ENCODE measurements at places on chromosomes 3 and 15.

GRCh38 chr3:13308380-13308801 lies 111.7 kb downstream of the NUP210 start:
- no peak for DNase-seq

- no peak for DNase-seq
Observed at GRCh38 chr15:78256044-78256437, 8.3 kb upstream of the DNAJA4 start.

GRCh38 chr3:57017459-57017845 lies 43.0 kb upstream of the SPATA12 start:
- no peak for DNase-seq

DNA sequence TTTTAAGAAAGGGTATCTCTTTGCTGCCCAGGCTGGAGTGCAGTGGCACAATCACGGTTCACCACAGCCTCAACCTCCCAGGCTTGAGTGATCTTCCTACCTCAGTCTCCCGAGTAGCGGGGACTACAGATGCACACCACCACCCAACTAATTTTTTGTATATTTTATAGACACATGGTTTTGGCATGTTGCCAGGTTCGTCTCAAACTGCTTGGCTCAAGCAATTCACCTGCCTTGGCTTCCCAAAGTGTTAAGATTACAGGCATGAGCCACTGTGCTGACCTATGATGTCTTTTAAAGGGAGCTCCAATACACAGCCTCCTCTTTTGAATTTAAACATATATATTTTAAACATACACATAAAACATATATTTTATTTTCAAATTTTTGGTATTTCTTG lies 60.9 kb downstream of the SLC9C1 start:
- no peak for DNase-seq

- DNase-seq, result peak; percentile 51
Observed at GRCh38 chr15:67945951-67946700, 106.3 kb upstream of the RNU6-1 start.

- DNase-seq, result no peak
Observed at GRCh38 chr3:81740731-81741130, 20.7 kb downstream of the GBE1 start.

- no peak for DNase-seq
Observed at GRCh38 chr3:129632056-129632455, 25.6 kb upstream of the PLXND1 start.

- no peak for DNase-seq
Observed at GRCh38 chr15:61853195-61853594, 207.1 kb downstream of the VPS13C start.

GRCh38 chr15:73295630-73296286 lies 73.0 kb downstream of the HCN4 start:
- peak; percentile 93 for DNase-seq

- DNase-seq, result no peak
Observed at GRCh38 chr3:6771171-6771570, 89.7 kb upstream of the GRM7 start.

GRCh38 chr15:98996169-98996568 lies 11.4 kb downstream of the PGPEP1L start:
- no peak for DNase-seq

GRCh38 chr3:114154321-114154821 lies 24.5 kb downstream of the DRD3 start:
- DNase-seq, result no peak

GRCh38 chr3:94234177-94234788 lies 171.4 kb downstream of the NSUN3 start:
- peak; percentile 55 for DNase-seq

DNA sequence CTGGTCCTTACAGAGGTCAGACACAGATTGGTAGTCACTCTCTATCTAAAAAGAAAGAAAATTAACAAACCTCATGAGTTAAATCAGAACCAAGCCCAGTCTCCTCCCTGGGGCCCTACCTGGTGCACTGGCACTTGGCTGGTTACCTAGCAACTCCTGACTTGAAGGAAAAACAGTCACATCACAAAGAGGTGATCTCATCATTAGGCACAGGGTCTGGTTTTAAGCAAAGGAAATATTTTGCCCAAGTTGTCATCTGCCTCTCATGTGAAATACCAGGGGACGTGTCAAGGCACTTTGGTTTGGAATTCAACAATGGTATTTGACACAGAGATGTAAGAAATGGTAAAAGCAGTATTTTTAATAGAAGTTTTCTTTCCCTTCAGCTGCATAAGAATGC lies 47.7 kb upstream of the FMN1 start:
- DNase-seq, result peak; percentile 17

GRCh38 chr3:71570546-71570945 lies 13.0 kb downstream of the FOXP1 start:
- DNase-seq, result no peak

- peak; percentile 68 for DNase-seq
Observed at GRCh38 chr3:77825001-77825827, 785.3 kb downstream of the ROBO2 start.

GRCh38 chr3:143054011-143054410 lies 52.6 kb downstream of the U2SURP start:
- no peak for DNase-seq

GRCh38 chr3:129942296-129942695 lies 32.2 kb upstream of the TRH start:
- peak; percentile 40 for DNase-seq

DNA sequence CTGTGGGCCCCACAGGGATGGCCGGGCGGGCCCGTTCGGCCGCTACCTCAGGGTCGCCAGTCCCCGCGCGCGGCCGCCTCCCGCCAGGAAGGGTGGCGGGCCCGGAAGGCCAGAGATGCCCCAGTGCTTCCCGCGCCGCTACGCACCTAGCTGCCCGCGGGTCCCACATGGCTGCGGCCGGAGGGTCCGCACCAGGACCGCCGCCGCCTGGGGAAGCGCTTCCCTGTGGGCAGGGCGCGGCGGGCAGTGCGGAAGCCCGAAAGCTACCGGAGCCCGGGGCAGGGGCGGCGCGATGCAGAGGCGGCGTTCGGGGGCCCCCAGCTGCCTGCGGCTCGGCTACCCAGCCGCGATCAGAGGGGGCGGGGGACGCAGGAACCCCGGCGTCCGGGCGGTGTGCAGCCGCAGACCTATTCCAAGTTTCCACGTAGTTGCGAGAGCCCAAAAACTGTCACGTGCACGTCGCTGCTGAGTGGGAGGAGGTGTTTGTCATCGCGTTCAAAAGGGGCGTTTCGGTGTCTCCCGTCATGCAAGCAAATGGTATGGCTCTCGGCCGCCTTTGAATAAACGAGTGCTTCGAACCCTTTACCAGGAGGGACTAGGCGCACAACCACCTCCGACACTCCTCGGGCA lies at the start of gene TRANK1:
Gene TRANK1 (minus strand): TSS at position 414 of the 630 bp plus-strand sequence. CDS start 245 bp downstream, at position 169.
- peak; percentile 52 for DNase-seq

- no peak for DNase-seq
Observed at GRCh38 chr3:115099134-115099985, 47.7 kb downstream of the ZBTB20 start.

- DNase-seq, result peak; percentile 43
Observed at GRCh38 chr3:150414258-150414657, 6.2 kb downstream of the TSC22D2 start.

DNA sequence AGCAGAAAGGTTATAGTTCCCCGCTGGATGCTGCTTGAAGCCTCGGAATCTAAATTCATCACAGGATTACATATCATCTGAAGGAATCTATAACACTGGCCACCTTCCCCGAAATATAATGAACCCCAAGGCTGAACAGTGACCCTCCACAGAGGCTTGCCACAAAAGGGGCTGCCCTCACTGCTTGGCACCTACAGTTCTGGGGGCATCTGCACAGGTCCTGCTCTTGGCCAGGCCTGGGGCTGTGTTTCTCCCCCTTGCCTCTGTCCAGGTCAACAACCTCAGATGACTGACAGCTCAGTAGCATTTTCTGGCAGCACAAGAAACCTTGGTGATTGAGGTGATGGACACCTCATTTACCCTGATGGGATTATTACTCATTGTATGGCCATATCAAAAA lies 1.5 kb upstream of the ADAMTS17 start:
- DNase-seq, result no peak

DNA sequence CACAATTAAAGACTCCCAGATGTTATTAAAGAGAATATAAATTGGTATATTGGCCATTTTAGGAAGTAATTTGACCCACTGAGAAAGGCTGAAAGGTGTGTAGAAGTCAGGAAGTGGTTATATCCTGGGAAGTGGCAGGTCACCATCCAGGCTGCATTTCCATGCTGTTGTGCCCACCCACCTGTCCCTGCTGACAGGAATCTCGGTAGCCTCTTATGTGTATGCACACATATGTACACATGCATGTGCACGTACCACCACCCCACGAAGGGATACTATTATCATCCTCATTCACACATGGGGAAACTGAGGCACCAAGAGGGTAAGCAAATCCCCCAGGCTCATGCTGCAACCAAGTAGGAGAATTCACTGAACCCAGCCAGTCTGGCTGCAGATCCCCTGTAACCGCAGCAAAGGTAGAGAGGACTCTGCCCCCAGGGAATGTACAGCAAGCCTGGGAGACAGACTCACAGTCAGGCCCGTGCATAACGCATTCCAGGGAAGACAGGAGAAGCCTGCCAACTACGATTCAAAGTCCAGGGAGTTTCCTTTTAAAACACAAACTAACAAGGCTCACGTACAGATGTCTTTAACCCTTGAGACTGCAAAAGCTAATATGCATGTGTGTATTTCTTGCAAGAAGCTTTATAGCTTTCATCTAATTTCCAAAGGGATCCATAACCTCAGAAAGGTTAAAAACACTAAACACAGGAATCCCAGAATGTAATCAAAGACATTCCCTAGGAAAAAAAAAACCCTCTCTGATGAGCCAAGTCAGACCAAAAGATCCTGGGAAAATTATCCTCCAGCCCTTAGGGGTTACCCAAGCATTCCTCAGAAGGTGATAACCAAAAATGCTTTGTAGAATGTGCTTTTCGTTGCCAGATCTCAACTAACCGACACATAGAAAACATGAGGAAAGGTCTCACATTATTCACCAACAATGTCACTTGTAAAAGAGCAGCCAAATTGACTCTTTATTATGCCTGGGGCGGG lies 129.6 kb downstream of the ADAMTS17 start:
- no peak for DNase-seq

DNA sequence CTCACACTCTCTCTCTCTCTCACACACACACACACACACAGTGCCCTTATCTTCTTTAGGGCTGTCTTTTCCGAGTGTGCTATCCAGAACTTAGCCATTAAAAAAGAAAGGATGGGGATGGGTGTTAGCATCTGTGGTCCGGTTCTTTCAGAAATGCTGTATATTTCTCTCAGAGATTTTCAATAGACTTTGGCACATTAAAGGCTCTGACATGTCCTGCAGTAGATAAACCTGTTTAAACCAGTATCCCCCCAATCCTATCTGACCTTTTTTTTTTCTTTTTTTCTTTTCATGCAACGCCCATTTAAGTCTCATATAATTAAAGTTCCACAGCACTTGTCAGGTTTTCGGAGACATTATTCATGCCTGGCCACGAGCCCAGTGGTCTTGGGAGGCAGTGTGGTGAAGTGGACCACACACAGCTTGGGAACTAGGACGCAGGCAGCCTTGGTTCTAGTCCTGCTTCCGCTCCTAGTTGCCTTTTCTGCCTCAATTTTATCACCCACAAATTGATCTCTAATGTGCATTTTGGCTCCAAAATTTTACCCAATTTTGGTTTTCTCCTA lies 13.3 kb downstream of the CAV3 start:
- no peak for DNase-seq

GRCh38 chr15:93719921-93720351 lies 511.4 kb upstream of the MCTP2 start:
- DNase-seq, result peak; percentile 6

GRCh38 chr3:30694148-30694547 lies 87.7 kb downstream of the TGFBR2 start:
- DNase-seq, result no peak

GRCh38 chr15:32871883-32872282 lies 154.1 kb downstream of the GREM1 start:
- DNase-seq, result no peak

- peak; percentile 85 for DNase-seq
Observed at GRCh38 chr3:88713233-88713691, 394.2 kb upstream of the EPHA3 start.

DNA sequence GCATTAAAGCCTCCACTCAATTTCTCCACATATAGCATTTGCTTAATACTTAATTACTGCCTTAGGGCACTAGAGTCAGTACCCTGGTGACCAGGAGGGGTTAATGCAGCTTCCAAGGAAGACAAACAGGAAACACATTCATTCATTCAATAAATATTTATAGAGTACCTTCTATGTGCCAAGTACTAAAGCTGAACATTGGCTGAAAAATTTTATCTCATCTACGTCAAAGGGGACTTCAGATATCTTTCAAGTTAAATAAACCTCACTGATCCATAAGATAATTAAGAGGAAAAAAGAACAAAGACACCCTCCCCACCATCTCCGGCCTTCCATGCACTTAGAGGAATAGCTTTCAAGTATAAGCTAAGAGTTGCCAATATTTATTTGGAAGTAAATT lies 156.9 kb upstream of the PRICKLE2 start:
- no peak for DNase-seq

DNA sequence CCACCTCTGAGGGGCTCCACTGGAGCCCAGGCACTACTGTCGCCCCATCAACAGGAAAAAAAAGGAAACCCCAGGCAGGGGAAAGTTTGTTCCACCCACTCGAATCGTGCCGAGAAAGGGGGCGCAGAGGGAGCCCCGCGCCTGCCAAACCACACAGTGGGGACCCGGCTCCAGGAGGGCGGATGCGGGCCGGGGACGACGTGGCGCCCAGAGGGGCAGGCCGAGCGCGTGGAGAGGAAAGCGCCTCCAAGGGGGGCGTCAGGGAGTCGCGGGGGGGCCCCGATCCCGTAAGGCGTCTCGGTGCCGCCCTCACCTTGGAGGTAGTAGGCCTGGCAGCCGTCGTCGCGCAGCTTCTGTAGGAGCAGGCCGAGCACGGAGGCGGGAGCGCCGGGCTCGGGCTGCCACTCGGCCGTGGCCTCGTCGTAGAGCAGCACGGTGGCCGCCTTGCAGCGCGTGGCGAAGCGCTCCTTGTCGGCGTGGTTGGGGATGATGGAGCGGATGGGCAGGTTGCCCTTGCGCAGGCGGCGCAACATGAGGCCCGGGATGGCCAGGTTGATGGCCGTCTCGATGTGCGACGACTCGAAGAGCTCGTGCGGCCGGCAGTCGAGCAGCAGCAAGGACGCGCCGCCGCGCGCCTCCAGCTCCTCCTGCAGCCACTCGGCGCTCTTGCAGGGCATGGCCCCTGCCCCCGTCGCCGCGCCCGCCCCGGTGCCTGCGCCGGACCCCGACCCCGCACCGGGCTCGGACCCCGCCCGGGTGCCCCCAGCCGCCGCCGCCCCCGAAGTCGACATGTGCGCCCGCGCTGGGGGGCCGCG lies 627 bp downstream of the DUSP7 start:
- DNase-seq, result peak; percentile 41

GRCh38 chr15:94305133-94305532 lies 73.8 kb downstream of the MCTP2 start:
- no peak for DNase-seq

DNA sequence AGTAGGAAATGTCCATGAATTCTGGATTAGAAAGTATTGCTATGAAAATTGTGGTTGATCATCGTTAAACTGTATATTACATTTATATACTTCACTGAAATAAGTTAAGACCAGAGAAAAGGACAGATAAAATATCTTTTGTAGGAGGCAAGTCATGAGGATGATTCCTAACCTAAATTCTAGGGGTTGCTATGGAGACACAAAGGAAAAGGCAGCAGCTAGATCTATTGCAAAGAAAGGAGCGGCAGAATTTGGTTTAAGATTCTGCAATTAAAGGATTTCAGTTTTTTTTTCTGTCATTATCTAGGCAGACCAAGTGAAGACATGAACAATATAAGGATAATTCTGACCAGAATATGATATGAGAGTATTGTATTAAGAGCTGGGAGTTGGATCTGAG lies 136.1 kb downstream of the CHL1 start:
- no peak for DNase-seq
